ENCODE measurements at places on chromosomes 11 and 22. TPM values are rescaled to one million over a fixed set of nuclear protein-coding genes. Genes with fewer than 3 reads are reported as not detected.

Gene P2RY2
- not detected for total RNA-seq

Gene CHST1
- total RNA-seq, result 0.24 TPM

Gene OR10AG1
- total RNA-seq, result not detected

Gene C22orf23
- total RNA-seq, result 0.14 TPM

Gene CCDC134
- 16.1 TPM for total RNA-seq

Gene CCDC89
- total RNA-seq, result not detected

Gene IFTAP
- 2.7 TPM for total RNA-seq

Gene GLB1L2
- 4.1 TPM for total RNA-seq

Gene C11orf42
- total RNA-seq, result not detected

Gene CD3E
- total RNA-seq, result 488 TPM

Gene TBX1
- total RNA-seq, result not detected

Gene DKK3
- not detected for total RNA-seq

Gene TLCD5
- total RNA-seq, result 1.6 TPM

Gene ADAMTS15
- total RNA-seq, result not detected

Gene GVQW3
- total RNA-seq, result 3.3 TPM

Gene OR51S1
- total RNA-seq, result not detected

Gene APOA1
- not detected for total RNA-seq

Gene CDC45
- 122 TPM for total RNA-seq

Gene NXPE4
- not detected for total RNA-seq

Gene RNF141
- total RNA-seq, result 17.9 TPM

Gene TTC36
- not detected for total RNA-seq

Gene RRP8
- 37.5 TPM for total RNA-seq

Gene MN1
- total RNA-seq, result 0.07 TPM

Gene WNT7B
- not detected for total RNA-seq

Gene DERL3
- 8.1 TPM for total RNA-seq

Gene CCT8L2
- total RNA-seq, result not detected

Gene MUC15
- not detected for total RNA-seq

Gene SCUBE1
- not detected for total RNA-seq

Gene OR8H2
- not detected for total RNA-seq

Gene DLG2
- 1.7 TPM for total RNA-seq

Gene GGT5
- total RNA-seq, result not detected

Gene SYT13
- not detected for total RNA-seq

Gene DNAJB7
- not detected for total RNA-seq

Gene OR8K1
- total RNA-seq, result not detected

Gene FAM227A
- 0.36 TPM for total RNA-seq

Gene C11orf86
- total RNA-seq, result not detected

Gene OR8D4
- total RNA-seq, result not detected

Gene PATE2
- total RNA-seq, result not detected

Gene RASSF10
- total RNA-seq, result not detected

Gene RCOR2
- 0.27 TPM for total RNA-seq

Gene BSX
- total RNA-seq, result not detected

Gene CSNK2A3
- 2.2 TPM for total RNA-seq

Gene AASDHPPT
- 39.4 TPM for total RNA-seq

Gene MYRF
- 1.2 TPM for total RNA-seq

Gene ASRGL1
- 7.7 TPM for total RNA-seq

Gene CARD16
- total RNA-seq, result 10.5 TPM

Gene TRIM6
- total RNA-seq, result 0.97 TPM

Gene MIAT
- total RNA-seq, result 58.7 TPM

Gene GPR83
- total RNA-seq, result not detected

Gene GTSE1
- 39.9 TPM for total RNA-seq

Gene SEPTIN3
- 2.2 TPM for total RNA-seq

Gene TRIM77
- not detected for total RNA-seq

Gene POU2AF3
- total RNA-seq, result not detected
